Foreskin fibroblast (primary cell): ENCODE measurements at places on chromosomes 4 and X.

DNA sequence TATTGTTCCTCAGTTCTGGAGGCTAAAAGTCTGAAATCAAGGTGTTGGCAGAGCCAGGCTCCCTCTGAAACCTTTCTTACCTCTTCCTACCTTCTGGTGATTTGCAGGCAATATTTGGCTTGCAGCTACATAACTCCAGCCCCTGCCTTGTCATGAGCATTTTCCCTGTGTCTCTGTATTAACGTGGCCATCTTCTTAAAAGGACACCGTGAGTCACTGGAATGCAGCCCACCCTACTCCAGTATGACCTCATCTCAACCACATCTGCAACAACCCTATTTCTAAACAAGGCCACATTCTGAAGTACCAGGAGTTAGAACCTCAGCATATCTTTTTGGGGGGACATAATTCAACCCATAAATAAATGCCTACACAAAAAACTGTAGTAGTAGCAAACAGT lies 40.7 kb downstream of the FANCB start:
- DNase-seq: peak; percentile 67

DNA sequence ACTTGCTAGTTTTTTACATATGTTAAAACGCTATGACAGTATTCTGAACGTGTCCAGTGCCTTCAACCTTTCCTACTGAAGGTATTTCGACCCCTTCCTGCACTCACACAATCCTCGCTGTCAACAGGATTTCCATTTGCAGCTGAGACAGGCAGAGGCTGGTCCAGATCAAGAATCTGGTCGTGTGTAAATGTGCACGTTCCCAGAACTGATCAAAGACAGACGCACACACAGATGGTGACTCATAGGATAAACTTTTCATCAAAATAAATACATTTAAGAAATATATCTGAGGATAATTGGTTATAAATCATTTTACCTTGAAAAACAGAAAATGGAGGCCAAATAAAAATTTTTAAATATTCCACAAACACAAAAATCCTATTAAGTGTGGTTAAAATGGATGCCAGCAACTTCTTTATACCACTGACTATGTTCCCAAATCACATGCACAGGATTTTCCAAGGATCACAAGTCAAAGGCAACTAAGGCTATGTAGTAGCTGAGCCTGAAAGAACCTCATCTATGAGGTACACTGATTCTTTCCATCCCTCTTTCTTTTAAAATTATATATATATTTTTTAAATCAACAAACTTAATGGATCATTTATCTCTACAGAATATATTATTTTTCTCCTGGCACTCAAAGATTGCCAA lies 85.9 kb downstream of the RNF150 start:
- DNase-seq: peak; percentile 82

DNA sequence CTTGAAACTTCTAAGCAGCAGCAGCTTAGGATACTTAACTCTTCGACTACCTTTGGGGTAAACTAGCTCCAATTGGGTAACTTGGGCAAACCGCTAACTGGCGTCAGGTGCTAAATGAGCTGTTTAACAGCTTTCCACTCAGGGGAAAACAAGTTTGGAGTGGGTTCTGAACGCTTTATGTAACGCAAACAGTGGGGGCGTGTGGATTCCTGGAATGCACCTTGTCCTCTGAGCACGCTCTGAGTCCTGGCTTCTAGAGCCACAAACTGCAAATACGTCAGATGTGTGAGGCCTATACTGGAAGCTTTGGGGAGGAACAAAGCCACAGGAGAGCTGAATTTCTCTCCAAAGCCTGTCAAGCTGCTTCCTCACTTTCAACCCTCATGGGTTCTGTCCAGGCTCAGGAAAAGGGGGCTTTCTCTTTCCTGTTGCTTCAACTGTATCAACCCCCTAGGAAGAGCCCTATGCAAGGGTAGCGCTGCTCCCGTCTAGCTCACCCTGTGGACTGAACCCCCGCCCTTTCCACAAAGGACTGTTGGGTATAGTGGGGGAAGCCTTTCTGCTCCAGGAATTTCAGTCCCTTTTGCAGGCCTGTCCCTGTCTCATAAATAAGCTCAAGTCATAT lies 4.5 kb upstream of the WDR1 start:
- DNase-seq: no peak

GRCh38 chr4:24734511-24734910 lies 60.9 kb upstream of the SOD3 start:
- DNase-seq: no peak

- DNase-seq: no peak
Measured at GRCh38 chr4:155658681-155659064, 8.0 kb upstream of the GUCY1A1 start.

DNA sequence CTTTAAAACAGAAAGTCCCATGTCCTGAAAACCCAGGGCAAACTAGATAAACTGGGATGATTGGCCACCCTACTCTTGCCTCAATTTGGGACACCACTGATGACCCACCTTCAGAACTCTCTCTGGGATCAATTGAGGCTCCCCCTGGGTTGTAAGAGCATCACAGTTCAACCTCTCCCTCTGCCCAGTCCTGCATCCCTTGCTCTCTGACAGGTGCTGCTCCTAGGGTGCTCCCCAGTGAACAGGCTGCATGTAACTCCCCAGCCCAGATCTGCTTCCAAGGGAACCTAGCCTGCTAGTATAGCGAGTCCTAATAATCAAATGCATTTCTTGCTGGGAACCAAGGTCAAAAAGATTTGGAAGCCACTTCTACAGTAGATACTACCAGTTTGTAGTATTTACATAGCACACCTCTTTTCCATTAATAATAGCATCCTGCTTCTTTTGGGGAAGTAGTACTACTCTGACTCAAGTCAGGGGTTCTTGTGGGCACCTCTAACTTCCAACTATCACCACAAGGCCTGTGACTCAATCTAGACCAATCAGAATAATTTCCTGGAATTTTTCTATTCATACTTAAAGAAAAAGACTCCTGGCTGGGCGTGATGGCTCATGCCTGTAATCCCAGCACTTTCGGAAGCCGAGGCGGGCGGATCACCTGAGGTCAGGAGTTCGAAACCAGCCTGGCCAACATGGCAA lies 42.1 kb upstream of the SPINK2 start:
- no peak for DNase-seq

- no peak for DNase-seq
Measured at GRCh38 chr4:138114434-138114833, 127.7 kb downstream of the SLC7A11 start.

GRCh38 chr4:153573881-153574802 lies 108.0 kb downstream of the TMEM131L start:
- peak; percentile 91 for DNase-seq

DNA sequence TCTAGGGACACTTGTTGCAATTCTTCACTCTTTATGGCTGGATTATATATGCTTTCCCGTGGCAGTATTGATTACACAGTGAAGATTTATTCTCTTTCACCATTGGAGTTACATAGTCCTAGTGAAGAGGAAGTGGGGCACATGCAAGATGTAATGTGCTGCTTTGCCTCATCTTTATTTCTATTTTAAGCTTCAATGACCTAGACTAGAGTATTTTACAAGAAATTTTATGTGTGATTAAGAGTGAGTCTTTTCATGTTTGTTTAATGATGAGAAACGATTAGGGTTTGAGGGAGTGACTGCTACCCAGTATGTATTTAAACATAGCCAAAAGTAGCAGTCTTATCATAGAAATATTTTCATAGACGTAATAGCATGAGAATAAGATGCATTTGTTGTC lies 30.8 kb downstream of the DIAPH2 start:
- no peak for DNase-seq

DNA sequence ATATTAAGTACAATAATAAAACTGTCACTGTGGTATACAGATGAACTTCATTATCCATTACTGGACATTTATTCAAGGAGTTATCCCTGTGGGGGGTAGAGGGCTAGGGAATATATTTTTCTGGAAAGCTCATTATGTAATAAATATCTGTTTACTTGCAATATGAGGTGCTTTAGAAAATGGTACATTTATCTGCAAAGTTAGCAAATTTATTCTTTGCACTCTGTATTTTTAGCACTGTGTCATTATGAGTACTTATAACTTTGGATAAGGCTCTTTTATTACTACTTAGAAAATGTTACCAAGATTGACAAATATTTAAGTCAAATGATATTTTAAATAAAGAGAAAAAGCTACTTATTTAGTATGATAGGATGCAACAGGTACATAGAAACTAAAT lies 37.8 kb downstream of the ANKRD17 start:
- no peak for DNase-seq

DNA sequence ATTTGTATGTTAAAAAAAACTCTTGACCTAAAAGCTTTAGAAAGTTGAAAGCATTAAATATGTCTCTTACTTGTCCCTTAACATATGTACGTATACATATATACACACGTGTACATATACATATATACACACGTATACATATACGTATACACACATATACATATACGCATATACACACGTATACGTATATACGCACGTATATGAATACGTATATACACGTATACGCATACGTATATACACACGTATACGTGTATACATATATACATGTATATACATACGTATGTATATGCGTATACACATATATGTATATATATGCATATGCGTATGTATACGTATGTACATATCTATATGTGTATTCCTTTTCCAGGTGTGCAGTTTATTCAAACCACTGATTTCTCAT lies 3.8 kb downstream of the KDM6A start:
- DNase-seq: no peak

- DNase-seq: no peak
Measured at GRCh38 chr4:142713282-142714030, 132.6 kb downstream of the INPP4B start.

GRCh38 chr4:38468339-38468866 lies 195.6 kb upstream of the KLF3 start:
- DNase-seq: no peak

DNA sequence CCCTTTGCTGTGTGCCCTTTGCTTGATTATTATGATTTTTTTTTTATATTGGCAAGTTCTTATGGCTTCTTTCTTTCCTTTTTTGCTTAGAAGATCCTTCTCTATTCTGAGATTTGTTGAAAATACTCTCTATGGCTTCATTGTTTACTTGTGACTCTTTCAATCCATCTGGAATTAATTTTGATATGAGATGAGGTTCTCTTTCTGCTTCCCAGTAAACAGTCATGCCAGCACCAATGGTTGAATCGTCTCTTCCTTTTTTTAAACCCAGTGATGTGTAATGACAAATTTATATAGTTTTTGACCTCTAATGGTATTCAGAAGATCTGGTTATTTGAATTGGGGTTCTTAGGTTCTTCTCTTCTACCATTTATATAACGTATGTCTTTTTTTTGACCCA lies 121.8 kb downstream of the ARHGAP10 start:
- DNase-seq: peak; percentile 75
